AML-193 (cell line): ENCODE measurements at places on chromosomes 5 and 9.

DNA sequence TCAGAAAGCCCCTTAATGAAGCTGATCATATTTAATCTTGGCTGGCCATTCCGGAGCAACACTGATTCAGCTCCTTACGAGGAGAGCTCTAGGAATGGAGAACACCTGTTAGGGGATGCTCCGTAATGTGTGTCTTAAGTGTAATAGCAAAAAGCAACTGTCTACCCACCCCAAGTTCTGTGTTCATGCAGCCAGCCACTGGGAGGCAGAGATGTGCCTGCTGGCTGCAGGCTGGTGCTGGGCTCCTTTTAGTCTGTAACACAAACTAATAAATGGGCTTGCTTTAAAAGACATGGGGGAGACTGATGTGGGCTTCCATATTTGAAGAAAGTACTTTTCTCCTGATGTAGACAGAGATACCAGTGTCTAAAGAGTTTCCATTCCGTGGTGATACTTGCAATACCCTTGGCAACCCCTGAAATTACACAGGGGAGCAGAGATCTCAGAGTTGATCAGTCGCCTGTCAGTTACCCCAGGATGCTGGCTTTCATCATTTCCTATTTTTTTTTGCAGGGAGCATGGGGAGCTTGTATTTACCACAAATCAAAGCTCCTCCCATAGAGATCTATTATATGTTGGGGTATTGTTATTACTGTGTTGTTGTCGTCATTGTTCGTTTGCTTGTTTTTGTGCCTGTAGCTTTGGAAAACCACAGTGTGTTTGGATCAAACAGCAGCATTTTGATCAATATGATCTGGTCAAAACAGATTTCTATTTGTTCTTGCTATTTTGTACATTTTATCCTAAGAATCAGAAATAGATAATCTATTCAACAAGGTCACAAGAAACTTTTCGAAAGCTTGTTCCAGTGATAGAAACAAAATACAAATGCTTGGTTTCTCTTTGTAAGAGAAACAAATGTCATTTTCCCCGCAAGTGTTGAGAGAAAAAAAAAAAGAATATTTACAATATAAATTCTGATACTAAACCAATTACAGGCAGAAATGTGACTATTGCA, 65.8 kb downstream of the MTX3 start:
- no peak for DNase-seq

DNA sequence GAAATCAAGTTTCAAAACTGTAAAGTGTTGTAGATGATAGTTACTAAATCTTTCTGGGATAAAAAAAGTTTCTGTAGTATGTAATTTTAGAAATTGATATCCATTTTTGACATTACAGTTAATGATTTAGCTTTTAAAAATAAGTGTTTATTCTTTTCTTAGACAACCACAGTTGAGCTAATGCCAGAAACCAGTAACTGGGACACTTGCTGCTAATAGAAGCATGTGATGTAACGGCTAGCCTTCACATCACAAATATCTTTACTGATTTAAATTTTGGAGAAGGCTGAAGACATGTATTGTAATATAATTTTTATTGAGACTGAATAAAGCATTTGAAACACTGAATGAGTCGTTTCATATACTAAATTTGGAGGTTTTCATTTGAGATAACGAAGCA, 18.8 kb downstream of the CSNK1G3 start:
- DNase-seq = no peak

GRCh38 chr5:86983208-86983607, 284.5 kb upstream of the RASA1 start:
- DNase-seq = no peak

DNA sequence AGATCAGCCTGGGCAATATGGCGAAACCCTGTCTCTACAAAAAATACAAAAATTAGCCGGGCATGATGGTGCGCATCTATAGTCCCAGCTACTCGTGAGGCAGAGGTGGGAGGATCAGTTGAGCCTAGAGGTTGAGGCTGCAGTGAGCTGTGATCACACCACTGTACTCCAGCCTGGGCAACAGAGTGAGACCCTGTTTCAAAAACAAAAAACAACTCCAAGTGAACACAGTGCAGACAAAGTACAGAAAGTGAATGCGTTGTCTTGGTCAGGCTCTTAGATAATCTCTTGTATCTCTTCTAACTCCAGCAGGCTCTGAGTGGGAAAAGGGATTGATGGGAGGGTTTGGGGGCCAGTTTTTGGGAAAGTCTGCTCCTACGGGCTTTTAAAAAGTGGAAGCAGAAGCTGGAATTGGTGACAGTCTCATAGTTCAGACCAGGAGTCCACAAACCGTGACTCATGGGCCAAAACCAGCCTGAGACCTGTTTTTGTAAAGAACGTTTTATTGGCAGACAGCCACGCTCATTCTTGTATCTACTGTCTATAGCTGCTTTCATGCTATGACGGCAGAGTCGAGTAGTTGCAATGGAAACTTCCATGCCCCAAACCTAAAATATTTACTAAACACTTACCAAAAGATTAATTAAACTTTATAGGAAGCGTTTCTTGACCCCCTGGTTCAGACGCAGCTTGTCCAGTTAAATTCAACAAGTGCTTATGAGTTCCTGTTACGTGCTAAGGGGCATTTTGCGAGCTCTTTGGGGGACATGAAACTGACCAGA, 32.9 kb downstream of the NDST1 start:
- no peak for DNase-seq

DNA sequence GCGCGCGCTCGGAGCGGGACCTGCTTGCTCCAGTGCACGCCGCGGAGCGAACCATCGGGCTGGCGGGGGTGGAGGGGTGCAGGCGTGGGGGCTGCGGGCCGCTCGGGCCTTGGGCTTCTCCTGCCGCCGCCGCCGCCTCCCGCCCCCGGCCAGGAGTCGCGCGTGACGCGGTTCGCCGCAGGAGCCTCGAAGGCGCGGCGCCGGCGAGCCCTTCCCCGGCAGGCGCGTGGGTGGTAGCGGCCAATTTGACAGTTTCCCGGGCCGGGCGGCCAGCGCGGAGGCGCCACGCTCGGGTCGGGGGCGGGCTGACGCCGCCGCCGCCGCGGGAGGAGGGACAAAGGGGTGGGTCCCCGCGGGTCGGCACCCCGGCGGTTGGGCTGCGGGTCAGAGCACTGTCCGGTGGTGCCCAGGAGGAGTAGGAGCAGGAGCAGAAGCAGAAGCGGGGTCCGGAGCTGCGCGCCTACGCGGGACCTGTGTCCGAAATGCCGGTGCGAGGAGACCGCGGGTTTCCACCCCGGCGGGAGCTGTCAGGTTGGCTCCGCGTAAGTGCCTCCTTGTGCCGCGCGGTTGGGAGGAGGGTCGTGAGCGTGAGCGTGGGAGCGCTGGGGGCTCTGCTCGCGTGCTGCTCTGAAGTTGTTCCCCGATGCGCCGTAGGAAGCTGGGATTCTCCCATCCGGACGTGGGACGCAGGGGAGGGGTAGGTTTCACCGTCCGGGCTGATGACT, at the start of gene TJP2:
Gene TJP2, plus strand, starts transcription at position 387 of the 725 bp plus-strand sequence. Its CDS starts 96 bp downstream, at position 483.
- peak; percentile 17 for DNase-seq
